Prostate gland (tissue), 2 donors: ENCODE measurements at places on chromosomes 3 and 15.

GRCh38 chr3:72810063-72810462, 38.2 kb downstream of the SHQ1 start:
- no peak for DNase-seq

DNA sequence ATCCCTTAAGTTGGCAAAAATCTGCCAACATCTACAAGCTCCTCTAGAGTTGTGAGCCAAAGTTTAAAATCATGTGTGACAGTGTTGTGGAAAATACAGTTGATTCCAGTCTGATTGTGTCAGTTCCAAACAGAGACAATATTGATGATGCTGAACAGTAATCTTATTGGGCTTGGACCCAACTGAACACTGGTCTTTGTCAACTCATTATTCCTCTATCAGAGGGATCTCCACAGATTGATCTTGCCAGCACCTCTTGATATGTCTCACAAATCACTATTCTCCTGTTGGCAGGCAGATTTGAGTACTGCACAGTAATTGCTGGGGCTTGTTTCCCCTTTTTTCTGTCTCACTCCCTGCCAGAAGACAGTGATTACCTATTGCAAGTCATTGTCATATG, 326.6 kb upstream of the DPH6 start:
- DNase-seq, result no peak

- DNase-seq, result no peak
Observed at GRCh38 chr3:172717493-172718088, 6.7 kb upstream of the NCEH1 start.

DNA sequence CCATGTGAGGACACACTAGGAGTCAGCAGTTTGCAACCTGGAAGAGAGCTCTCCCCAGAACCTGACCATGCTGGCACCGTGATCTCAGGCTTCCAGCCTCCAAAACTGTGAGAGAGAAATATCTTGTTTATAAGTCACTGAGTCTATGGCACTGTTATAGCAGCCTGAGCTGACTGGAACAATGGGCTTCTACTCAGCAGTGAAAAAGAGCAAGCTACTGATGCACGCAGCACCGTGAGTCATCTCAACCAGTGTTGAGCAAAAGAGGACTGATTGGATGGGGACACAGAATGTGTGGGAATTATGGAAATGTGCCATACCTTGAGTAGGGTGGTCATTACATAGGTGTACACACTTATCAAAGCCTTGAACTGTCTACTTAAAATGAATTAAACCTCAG, 230.4 kb downstream of the PLCL2 start:
- DNase-seq, result no peak
